ENCODE measurements at places on chromosomes 1 and 21. TPM values are rescaled to one million over a fixed set of nuclear protein-coding genes. Genes with fewer than 3 reads are reported as not detected.

- no peak overlapping the region for H3K27ac ChIP-seq
- H3K4me1 ChIP-seq: no peaks in the 10 kb centered on the region
- no peaks in the 10 kb centered on the region for H3K36me3 ChIP-seq
- H3K4me3 ChIP-seq: no peak overlapping the region
- no peak for DNase-seq
- H3K27me3 ChIP-seq: no peaks in the 10 kb centered on the region
These were observed 106.9 kb downstream of the RIPK4 start for GRCh38 chr21:41659791-41660560.

DNA sequence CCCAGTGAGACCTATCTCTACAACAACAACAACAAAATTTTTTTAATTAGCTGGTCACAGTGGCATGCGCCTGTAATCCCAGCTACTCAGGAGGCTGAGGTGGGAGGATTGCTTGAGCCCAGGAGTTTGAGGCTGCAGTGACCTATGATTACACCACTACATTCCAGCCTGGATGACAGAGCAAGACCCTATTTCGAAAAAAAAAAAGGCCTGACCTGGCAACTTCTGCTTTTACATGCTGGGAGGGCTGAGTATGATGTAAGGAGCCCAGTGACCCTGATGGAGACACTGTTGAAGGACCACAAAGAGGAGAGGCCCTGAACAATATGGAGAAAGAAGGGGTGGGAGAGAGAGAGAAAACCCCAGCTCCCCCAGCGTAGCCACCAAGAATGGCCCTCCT is 9.2 kb upstream of the VPS26C start:
- H3K36me3 ChIP-seq: no peaks in the 10 kb centered on the region
- no peak overlapping the region for H3K4me3 ChIP-seq
- H3K27me3 ChIP-seq: peaks cover 6% of the 10 kb centered on the region
- H3K27ac ChIP-seq: no peak overlapping the region

DNA sequence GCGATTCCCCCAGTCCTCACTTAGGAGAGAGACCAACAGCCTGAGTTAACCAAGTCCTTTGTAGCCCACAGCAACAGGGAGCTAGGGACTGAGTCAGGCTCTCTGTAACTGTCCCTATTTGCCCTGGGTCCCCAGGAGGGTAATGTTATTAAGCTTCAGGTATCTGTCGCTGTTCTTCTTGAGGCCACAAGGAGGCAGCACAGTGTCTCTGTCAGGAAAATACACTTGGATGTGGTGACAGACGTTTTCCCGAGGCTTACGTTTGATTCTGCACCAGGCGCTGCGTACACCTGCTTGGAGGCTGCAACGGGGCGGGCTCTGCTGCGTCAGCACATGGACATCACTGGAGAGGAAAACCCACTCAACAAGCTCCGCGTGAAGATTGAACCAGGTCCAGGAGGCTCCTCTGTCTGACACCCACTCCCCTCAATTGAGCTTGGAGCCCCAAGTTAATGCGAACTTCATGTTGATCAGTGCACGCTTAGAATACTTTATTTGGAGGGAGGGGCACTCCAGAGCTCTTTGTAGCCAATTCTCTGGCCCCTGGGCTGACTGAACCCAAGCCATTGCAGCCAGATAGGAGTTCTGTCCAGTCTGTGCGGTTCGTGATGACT is 10.7 kb upstream of the ELF3 start:
- peak; percentile 74 for DNase-seq
- no peak overlapping the region for H3K27ac ChIP-seq
- no peaks in the 10 kb centered on the region for H3K4me1 ChIP-seq
- peaks cover 5% of the 10 kb centered on the region for H3K36me3 ChIP-seq

GRCh38 chr21:42236693-42237092 is 17.8 kb downstream of the ABCG1 start:
- no peaks in the 10 kb centered on the region for H3K36me3 ChIP-seq
- no peak for DNase-seq
- peaks cover 22% of the 10 kb centered on the region for H3K27me3 ChIP-seq
- H3K4me1 ChIP-seq: peaks cover 50% of the 10 kb centered on the region

DNA sequence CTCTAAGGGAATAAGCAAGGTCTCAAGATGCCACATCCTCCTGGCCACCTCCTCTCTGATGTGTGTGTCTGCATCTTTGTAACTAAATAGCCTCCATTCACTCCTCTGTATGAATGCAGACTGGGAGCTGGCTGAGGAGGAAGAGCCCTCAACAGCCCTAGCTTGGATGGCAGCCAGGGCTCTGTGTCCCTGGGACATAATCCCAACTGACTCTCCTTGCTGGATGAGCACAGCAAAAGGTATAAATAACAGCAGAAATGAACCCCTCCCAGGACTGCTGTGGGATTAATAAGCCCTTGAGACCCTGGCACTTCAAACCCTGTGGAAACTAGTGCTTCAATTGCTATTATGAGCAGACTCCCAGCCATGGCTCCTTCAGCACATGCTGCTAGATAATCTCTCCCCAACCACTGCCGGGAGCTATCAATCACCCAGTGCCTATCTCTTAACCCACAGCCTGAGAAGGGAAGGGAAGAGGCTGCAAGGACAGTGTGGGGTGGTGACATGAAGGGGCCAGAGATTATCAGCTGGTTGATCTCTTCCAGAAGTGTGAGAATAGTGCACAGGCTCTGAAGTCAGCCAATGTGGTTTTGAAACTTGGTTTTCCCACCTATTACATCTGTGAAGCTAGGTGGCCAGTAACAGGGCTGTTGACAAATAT is 152.2 kb downstream of the TNR start:
- no peak overlapping the region for H3K27ac ChIP-seq
- DNase-seq: no peak
- H3K27me3 ChIP-seq: no peaks in the 10 kb centered on the region
- no peak overlapping the region for H3K4me3 ChIP-seq
- no peaks in the 10 kb centered on the region for H3K36me3 ChIP-seq
- H3K4me1 ChIP-seq: no peaks in the 10 kb centered on the region

- no peak for DNase-seq
- no peaks in the 10 kb centered on the region for H3K4me1 ChIP-seq
- H3K27ac ChIP-seq: no peak overlapping the region
- H3K27me3 ChIP-seq: no peaks in the 10 kb centered on the region
These were observed 51.5 kb upstream of the EPS8L3 start for GRCh38 chr1:109814993-109815786.

DNA sequence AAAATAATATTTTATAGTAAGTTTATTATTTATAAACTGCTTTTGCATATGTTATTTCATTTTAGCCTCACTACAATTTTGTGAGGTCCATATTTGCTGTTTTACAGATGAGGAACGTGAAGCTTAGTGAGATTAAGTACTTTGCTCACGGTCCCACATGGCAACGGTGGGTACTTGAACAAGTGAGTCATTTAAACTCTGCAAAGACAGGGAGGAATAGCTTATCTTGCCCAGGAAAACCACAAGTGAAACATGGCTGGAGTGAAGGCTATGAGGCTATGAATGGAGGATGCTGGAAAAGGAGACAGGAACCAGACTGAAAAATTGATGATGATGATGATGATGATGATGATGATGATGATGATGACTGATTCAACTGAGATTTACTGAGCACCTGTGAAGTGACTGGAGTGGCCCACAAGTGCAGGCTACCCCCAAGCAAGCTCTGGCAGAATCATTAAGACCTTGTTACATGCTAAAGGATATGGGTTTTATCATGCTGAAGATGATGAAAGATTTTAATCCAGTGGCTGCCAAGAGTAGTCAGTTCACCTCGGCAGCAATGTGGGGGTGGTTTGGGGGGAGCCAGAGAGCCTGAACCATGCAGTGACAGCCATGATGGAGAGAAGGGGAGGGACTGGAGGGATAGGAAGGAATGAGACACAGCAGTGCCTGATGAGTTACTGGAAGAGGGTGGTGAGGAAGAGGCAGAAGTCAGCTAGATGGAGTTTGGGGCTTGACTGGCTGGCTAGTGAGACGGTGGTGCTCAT is 1.4 kb upstream of the ABCA4 start:
- no peak overlapping the region for H3K27ac ChIP-seq
- H3K27me3 ChIP-seq: no peaks in the 10 kb centered on the region
- DNase-seq: no peak
- H3K4me1 ChIP-seq: peaks cover 40% of the 10 kb centered on the region
- H3K4me3 ChIP-seq: no peak overlapping the region

GRCh38 chr1:245301921-245302320 is 147.1 kb downstream of the KIF26B start:
- no peak overlapping the region for H3K4me3 ChIP-seq
- H3K36me3 ChIP-seq: no peaks in the 10 kb centered on the region
- H3K4me1 ChIP-seq: no peaks in the 10 kb centered on the region
- H3K27ac ChIP-seq: no peak overlapping the region

DNA sequence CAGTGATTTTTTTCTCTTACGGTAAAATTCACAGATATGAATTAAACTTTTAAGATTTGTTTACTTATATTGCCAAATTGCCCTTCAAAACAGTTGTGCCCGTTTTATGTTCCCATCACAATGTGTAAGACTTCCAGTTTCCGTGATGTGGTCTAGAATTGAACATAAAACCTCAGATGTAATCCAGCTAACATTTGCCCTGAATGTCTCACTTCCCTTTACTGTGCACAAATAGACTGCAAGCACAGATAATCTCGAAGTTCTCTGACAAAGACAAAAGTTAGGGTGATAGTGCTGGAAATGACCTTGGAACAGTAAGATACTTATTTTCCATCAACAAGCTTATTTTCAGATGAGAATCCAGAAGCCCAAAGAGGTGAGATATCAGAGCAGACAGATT is 177.5 kb downstream of the ZZZ3 start:
- no peaks in the 10 kb centered on the region for H3K27me3 ChIP-seq
- H3K27ac ChIP-seq: no peak overlapping the region
- H3K36me3 ChIP-seq: no peaks in the 10 kb centered on the region
- H3K4me3 ChIP-seq: no peak overlapping the region
- no peaks in the 10 kb centered on the region for H3K4me1 ChIP-seq

- H3K4me1 ChIP-seq: no peaks in the 10 kb centered on the region
- H3K27me3 ChIP-seq: peaks cover 13% of the 10 kb centered on the region
These were observed 15.6 kb downstream of the IGFN1 start for GRCh38 chr1:201206176-201206575.

GRCh38 chr21:44836666-44837471 is 19.0 kb upstream of the SUMO3 start:
- no peaks in the 10 kb centered on the region for H3K4me1 ChIP-seq
- no peaks in the 10 kb centered on the region for H3K27me3 ChIP-seq
- no peak overlapping the region for H3K27ac ChIP-seq
- no peaks in the 10 kb centered on the region for H3K36me3 ChIP-seq
- no peak overlapping the region for H3K4me3 ChIP-seq
- no peak for DNase-seq

DNA sequence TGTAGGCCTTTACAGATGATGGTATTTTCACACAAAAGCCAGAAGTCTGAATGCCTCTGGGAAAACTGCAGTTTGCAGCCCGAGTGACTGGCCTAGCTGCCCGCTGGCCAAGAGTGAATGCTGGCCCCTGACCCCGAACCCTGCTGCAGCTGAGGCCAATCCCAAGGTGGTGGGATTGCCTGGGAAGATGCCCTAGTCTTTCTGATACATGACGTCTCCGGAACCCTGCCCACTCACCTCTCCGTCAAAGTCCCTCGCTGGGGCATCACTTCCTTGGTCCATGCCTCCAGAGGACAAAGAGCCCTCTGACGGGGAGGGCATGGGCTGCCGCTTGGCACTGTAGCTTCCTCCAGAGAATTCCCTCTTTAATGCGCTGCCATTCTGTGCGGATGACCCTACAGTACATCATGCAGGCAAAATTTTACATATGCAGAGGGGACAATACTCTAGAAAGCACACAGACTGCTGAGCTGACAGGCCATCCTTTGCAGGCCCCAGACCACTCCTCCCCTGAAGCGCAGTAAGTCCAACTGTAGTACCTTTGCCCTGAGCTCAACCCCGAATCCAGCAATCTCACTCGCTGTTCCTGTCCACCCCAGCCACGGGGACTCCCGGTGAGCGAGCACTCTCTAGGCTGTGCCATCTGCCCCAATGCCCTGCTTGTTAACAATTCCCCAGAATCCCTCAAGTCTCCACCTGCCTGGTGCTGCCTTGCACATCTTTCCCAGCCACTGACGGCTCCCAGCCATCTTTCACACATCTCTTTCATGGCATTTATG is 54.7 kb downstream of the COQ8A start:
- no peak overlapping the region for H3K4me3 ChIP-seq
- peaks cover 43% of the 10 kb centered on the region for H3K4me1 ChIP-seq
- no peaks in the 10 kb centered on the region for H3K36me3 ChIP-seq
- H3K27me3 ChIP-seq: no peaks in the 10 kb centered on the region

- H3K4me3 ChIP-seq: no peak overlapping the region
- no peaks in the 10 kb centered on the region for H3K27me3 ChIP-seq
- no peak for DNase-seq
- H3K4me1 ChIP-seq: peaks cover 4% of the 10 kb centered on the region
- no peaks in the 10 kb centered on the region for H3K36me3 ChIP-seq
- no peak overlapping the region for H3K27ac ChIP-seq
These were observed 157.6 kb upstream of the EDN2 start for GRCh38 chr1:41641941-41642527.

DNA sequence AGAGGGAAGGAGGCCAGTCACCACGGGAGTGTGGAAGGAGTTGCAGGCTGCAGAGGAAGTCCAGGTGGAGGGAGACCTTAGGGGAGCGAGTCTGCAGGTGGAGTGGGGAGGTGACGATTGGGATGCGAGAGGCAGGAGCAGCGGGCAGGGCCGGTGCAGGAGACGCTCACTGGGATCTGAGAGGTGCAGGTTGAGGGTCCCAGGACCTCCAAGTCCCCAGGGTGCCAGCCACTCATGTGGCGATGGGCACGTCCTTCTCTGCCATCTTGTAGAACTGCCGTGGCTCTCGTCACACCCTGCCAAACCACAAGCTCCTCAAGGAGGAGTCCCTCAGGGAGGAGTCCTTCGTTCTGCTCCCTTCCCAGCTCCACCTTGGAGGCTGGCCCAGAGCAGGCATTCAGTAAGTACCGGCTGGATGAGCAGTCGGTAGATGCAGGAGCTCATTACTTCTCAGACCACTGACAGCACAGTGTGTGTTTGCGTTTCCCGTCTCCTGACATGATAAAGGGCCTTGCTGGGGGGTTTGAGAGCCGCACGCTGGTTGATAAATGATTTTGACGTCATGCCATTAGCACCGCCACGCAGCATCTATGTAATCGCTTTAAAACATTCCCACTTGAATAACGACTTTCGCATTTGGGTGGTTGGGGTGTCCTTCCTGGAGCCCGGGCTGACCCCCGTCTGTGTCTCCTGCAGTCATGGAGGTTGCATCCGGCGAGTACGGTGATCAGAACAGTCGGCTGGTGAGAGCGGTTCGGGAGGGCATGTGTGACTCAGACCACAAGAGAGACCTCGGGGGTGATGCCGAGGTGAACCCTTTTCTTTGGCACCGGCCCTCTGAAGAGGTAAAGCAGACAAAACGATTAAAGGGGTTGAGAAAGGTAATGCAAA is 27.8 kb downstream of the TFF3 start:
- H3K4me1 ChIP-seq: no peaks in the 10 kb centered on the region
- no peak for DNase-seq
- H3K36me3 ChIP-seq: no peaks in the 10 kb centered on the region
- H3K4me3 ChIP-seq: no peak overlapping the region
- no peak overlapping the region for H3K27ac ChIP-seq

GRCh38 chr1:245432228-245432875 is 277.6 kb downstream of the KIF26B start:
- H3K27me3 ChIP-seq: no peaks in the 10 kb centered on the region
- no peak overlapping the region for H3K4me3 ChIP-seq
- H3K36me3 ChIP-seq: no peaks in the 10 kb centered on the region
- H3K4me1 ChIP-seq: no peaks in the 10 kb centered on the region

Gene CYP4A11
- not detected for total RNA-seq

Gene CAMSAP2
- total RNA-seq: 28.2 TPM

Gene EDEM3
- total RNA-seq: 32.9 TPM

Gene PLA2G2A
- not detected for total RNA-seq

Gene PCAT6
- total RNA-seq: 4.2 TPM

Gene DCDC2B
- total RNA-seq: not detected

Gene ENAH
- total RNA-seq: 346 TPM

Gene PPT1
- total RNA-seq: 110 TPM

Gene LRRC42
- 69.1 TPM for total RNA-seq

Gene SZT2
- 11.0 TPM for total RNA-seq

Gene STIL
- 59.0 TPM for total RNA-seq

Gene PADI4
- not detected for total RNA-seq

Data from neural progenitor cell (in vitro differentiated cells).